Activated CD4-positive, CD25-positive, alpha-beta regulatory T cell (primary cell): ENCODE measurements at places on chromosomes 7 and 10.

- DNase-seq = no peak
Observed at GRCh38 chr10:124149189-124150042, 56.0 kb upstream of the CHST15 start.

DNA sequence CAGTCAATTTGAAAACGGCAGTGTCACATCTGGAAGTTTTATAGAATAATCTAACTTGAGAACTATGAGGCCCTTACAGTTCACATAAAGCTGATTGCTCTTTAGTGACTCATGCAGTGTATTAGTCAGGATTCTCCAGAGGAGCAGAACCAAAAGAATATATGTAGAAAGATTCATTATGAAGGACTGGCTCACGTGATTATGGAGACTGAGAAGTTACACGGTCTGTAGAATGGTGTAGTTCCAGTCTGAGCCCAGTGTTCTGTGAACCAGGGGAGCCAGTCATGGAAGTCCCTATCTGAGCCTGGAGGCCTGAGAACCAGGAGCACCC, 21.5 kb downstream of the RBM33 start:
- DNase-seq = no peak

GRCh38 chr7:37709631-37710509, 26.3 kb downstream of the GPR141 start:
- DNase-seq = no peak

DNA sequence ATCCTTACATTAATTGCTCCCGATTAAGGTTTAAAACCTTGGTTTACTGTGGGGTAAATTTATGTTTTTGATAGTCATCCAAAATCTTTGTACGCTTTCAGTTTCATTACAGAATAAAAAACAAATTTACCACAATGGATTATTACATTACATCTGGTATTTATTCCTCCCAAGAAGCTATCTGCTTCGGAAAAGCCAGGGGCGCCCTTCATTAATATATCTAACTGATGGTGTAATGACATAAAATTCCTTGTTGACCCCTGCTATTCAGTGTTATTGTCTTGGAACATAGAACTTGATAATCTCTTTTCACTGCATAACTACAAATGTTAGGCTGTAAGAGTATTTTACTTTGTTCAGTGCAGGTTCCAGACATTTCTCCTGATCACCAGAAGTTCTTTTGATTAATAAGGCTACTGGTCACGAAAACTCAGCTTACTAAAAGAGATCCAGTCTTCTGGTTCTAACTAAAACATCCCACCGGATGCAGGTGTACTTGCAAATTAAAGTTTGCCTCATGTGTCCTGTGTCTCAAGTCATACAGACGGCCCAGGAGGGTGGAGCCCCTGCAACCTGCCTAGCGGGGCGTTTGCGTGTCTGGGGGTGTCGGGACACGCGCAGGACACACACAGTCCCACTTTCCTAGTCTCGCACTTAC, 581 bp upstream of the GLCCI1 start:
- no peak for DNase-seq

- DNase-seq = no peak
Observed at GRCh38 chr10:44946205-44946604, 13.4 kb upstream of the RASSF4 start.

DNA sequence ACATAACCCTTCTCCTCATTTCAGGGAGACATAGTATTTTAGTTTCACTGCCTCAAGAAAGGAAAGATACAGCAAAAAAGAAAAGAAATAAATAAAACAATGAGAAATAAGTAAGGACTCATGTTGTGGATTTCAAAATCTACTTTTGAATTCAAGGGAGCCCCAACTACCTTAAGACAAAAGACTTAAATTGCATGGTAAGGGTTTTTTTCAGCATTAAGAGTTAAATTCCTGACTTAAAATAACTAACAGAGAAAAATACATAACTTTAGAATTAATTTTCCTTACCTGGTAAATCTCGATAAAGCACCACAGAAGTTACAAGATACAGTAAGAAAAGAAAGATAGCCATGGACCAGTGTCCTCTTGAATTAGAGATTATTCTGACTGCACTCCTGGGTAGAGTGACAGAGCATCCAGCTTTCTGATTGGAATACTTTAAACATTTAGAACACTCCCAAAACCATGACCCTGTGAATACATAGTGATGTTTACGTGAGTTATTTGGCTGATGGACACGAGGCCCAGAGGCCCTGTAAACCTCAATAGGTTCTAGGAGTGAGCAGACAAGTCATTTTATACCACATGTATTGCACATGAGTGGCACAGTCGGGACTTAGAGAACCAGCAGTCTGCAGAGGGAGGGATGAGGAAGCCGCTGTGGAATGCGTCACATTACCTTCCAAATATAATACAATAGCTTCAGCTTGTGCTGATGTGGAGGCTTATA, 292.5 kb upstream of the SEMA3C start:
- no peak for DNase-seq

DNA sequence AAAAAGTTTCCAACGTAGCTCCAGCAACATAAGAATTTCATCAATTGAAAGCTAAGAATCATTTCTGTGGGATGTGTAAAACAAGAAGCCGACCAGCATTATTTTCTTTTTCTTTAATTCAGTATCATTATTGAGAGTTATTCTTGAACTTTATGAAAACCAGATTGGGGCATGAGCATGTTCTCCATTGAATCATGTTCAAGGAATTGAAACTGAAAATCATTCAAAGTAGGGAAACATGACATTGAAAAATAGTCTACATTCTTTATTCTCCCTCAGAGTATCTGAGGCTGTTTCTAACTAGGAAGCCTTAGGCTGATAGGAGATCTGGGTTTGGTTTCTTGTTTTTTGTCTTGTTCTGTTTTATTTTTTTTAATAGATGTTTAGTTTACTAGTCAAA, 253.7 kb downstream of the DYNC1I1 start:
- no peak for DNase-seq

GRCh38 chr7:136386876-136387275, 409.7 kb upstream of the MTPN start:
- no peak for DNase-seq

GRCh38 chr7:116683786-116684185, 11.8 kb downstream of the MET start:
- no peak for DNase-seq

DNA sequence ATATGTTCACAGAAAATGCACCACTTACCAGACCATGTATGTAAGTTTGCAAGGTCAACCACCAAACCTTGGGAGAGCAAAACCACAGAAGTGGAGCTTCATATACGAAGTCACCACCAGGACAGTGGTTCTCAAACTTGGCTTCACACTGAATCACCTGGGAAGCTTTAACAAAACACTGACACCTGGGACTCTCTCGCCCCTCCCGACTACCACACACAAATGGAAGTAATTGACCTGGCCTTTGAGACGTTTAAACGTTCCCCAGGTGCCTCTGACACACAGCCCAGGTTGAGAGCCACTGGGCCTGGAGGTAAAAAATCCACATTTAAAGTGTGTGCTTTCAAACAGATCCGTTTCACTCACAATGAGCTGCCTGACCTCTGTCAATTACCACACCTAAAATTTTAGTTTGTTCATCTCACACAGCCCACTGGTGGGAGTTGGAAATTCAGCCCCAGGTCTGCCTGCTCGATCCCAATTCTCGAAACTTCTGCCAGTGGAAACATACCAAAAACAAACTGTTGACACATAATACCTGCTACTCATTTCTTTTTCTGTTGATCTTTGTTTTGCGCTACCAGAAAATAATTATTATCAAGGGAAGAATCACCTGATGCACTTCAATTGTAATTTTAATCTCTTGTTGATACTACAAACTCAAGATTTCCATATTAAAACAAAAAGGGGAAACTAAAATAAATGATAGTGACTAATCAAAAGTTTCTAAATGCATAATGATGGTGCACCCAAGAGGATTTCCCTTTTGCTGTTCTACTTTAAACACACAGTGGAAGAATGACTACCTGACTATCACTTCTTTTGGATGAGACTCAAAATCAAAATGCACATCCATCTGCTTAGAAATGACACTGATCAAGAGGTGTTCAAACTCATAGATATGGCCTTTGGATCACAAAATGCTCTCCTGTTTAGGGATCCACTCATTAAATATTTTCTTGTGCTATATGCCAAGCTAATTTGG, 26.6 kb downstream of the CDNF start:
- DNase-seq = no peak

GRCh38 chr10:112991888-112992491, 41.9 kb downstream of the TCF7L2 start:
- no peak for DNase-seq

- DNase-seq = no peak
Observed at GRCh38 chr7:155447603-155448002, 10.3 kb upstream of the EN2 start.

DNA sequence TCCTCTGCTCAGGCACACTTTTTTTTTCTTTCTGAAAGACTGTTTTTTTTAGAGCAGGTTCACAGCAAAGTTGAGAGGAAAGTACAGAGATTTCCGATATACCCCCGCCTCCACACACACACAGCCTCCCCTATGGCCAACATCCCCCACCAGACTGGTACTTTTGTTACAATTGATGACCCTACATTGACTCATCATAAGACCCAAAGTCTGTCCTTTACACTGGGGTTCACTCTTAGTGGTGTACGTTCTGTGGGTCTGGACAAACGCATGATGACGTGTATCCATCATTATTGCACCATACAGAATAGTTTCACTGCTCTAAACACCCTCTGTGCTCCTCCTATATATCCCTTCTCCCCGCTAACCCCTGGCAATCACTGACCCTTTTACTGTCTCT, 107.7 kb downstream of the RBM20 start:
- DNase-seq = no peak

- no peak for DNase-seq
Observed at GRCh38 chr7:155258226-155258560, 39.5 kb upstream of the INSIG1 start.

DNA sequence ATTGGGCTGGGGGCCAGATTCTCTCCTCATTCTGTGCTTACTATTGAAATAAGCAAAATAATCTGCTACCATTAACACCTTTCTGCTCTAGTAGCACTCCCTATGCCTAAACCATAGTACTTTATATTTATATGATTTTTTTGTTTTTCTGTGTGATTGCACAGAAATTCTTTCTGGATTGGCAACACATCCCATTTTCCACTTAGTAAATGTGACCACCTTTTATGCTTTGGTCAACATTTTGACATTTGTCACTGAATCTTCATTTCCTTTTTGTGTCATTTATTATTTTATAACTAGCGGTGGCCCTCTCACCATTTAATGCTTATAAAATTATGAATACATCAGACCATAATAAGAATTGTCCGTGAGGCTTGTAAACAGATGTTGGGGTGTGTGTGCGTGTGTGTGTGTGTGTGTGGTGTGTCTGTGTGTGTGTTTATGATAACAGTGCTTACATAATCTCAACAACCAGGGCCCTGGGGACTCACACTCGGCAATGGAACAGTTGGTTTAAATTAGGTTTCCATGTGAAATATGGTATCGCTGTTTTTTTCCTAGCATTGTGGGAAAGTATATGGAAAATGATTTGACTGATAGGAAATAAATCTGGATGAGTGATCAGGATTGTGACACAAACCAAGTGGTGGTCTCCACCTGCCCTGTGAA, 138.9 kb downstream of the NOC3L start:
- no peak for DNase-seq

- DNase-seq = no peak
Observed at GRCh38 chr10:131955591-131956340, 26.0 kb downstream of the BNIP3 start.

- no peak for DNase-seq
Observed at GRCh38 chr10:124669141-124669823, 74.9 kb downstream of the FAM53B start.
